Germinal center (tissue), 1 donor: ENCODE measurements at places on chromosomes 12 and 14.

DNA sequence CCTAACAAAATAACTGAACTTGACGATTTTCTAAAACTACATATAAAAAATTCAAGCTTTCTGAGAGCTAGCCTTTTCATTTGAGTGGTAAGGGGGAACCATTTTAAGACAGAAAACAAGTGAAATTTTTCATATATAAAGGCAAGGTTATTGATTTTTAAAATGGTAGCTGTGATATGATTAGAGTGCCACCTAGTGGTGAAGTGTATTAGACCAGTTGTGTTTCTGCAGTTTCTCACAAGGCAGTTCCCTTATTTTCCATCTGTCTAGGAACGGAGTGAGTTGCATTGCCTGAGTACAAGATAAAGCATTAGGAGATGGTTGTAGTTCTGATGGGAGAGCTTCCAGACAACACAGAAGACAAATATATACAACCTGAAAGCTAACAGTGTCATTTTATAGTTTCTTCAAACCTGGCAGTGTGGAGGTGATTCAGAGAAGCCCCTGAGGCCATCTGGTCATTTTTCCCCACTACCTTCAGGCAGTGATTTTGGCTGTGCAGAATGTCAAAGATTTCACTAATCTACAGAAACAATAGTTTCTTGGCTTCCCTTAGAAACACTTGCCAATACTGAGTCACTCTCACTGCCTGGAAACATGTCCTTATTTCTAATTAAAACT lies 180.8 kb downstream of the C12orf50 start:
- DNase-seq = peak; percentile 23

- DNase-seq = no peak
Measured at GRCh38 chr14:95526483-95527386, 8.1 kb upstream of the GLRX5 start.

DNA sequence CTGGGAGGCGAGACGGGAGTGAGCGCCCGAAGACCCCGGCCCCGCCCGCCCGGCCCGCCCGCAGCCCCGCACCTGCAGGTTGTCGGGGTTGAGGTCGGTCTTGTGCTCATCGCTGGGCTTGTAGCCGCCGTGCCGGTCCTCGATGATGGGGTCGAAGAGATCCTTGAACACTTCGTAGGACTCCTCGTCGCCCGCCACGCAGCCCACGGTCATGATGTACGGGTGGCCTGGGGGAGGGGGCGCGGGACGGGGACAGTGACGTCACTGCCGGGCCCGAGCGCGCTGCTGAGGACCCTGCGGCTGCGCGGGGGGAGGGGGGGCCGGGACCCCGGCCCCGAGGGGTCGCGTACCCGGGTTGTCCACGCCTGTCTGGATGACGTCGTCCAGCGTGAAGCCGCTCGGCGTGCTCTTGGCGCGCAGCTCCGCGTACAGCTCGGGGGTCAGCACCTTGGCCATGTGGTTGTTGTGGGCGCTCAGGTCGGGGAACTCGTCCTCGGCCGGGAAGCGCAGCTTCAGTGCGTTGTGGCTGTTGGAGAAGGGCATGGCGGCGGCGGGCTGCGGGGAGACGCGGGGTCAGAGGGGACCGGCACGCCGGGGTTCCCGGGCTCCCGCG lies 573 bp downstream of the CKB start:
- peak; percentile 28 for DNase-seq

DNA sequence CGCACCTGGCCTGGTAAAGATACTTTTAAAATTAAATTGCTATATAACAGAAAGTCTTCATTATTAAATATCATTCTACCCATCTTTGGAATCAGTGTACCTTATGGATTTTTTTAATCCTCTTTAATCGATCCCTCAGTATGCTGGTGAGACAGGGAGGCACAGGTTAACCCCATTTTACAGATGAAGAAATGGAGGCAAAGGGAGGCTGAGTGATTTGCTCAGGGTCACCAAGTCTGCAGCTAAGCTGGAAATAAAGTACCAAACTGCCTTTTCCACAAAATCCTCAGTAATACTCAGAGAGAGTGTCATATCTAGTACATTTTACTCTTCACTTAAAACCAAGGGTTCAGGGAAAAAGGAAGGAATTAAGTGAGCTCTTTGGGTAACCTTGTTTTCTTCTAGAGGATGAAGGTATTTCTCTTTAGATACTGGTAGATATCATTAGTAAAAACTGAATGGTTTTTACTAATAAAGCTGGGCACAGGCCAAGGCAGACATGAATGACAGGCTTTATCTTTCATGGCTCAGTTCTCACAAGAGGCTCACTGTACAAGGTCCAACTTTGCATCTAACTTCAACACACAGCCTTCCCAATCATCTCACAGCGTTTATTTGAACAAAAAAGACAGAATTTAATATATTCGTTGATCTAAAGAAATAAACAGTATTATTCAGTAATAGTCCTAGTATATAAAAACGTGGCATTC lies 35.3 kb upstream of the TTC7B start:
- DNase-seq = no peak

- DNase-seq = no peak
Measured at GRCh38 chr14:84272290-84272721, 1257.6 kb upstream of the FLRT2 start.

DNA sequence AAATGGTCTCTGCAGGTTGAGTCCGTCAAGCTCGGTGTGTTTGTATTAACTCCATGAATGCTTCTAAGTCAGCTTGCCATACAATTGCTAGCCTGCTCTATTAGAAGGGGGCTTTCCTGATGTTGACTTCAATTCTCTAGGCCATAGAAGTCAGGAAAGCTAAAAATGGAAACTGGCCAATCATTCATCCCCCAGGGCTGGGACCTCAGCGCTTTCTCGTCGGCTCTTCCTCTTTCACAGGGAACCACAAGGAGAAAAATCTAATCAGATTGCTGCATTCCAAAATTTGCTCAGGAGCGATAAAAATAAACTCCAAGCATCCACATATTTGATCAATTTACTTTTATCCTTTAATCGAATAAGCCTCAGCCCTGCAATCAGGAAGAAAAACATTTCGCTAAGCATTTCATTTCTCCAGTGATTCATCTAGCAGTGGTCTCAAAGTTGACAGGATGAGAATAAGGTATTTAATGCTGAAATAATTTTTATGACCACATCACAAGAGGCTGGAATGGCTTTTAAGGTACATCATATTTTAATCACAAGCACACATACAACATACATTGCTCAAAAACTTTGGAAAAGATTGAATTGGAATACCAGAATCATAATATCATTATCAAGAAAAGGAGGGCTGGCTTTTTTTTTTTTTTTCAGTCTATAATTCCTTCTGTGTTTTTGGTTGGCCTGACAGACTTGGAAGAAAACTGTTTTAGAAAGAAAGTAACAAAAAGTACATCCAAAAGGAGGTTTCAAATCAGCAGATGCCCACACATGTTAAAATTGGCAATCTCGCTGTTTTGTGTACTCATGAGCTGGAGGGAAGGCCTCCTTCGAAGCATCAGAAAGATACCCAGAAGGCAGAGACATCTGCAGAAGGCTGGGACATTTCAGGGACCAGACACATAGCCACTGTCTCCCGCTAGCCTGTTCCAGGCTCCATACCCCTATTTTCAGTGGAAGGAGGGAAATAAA lies 316.3 kb downstream of the NUAK1 start:
- no peak for DNase-seq

GRCh38 chr14:64233531-64234190 lies 60.5 kb downstream of the ESR2 start:
- no peak for DNase-seq

- no peak for DNase-seq
Measured at GRCh38 chr12:101038289-101038871, 171.7 kb downstream of the SLC5A8 start.
